ENCODE measurements at places on chromosomes 2 and 18. TPM values are rescaled to one million over a fixed set of nuclear protein-coding genes. Genes with fewer than 3 reads are reported as not detected.

DNA sequence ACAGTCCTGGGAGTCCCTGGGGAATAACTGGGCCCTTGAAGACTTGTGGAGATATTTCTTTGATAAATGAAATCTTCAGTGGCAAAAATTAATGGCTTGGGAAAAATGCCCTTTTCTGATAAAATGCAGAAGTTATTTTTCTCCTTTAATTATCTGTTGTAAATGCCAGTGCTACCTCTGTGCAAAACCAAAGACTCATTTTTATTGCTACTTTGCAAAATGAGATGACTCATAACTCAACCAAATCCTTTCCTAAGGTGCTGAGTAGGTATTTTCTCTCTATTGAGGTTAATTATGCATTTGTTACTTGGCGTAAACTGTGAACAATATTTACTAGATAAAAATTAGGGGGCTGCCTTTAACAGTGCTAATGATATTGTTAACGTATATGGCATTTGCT, 163.9 kb downstream of the DOK6 start:
- DNase-seq, result no peak

- peak; percentile 83 for DNase-seq
Measured at GRCh38 chr2:178845566-178846457, 38.6 kb upstream of the TTN start.

GRCh38 chr2:6846540-6846939, 19.2 kb downstream of the CMPK2 start:
- no peak for DNase-seq

GRCh38 chr2:129806317-129806716, 173.1 kb upstream of the RAB6C start:
- no peak for DNase-seq

DNA sequence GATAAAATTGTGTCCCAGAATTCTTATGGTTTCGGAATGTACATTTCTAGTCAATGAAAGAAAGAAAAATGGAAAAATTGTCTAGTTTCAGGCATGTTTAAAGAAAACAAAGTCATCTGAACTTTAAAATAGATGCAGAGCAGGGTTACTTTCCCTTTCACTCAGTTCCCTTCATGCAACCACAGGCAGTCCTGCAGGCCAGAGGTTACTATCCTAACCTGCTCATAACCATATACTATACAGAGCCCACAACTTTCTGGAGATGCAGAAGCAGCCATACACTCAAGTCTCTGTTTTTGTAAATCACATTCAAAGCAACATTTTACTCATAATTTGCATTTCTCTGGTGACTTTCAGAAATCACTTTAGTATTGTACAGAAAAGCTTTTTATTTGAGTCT, 690.3 kb downstream of the MBD2 start:
- DNase-seq, result no peak

DNA sequence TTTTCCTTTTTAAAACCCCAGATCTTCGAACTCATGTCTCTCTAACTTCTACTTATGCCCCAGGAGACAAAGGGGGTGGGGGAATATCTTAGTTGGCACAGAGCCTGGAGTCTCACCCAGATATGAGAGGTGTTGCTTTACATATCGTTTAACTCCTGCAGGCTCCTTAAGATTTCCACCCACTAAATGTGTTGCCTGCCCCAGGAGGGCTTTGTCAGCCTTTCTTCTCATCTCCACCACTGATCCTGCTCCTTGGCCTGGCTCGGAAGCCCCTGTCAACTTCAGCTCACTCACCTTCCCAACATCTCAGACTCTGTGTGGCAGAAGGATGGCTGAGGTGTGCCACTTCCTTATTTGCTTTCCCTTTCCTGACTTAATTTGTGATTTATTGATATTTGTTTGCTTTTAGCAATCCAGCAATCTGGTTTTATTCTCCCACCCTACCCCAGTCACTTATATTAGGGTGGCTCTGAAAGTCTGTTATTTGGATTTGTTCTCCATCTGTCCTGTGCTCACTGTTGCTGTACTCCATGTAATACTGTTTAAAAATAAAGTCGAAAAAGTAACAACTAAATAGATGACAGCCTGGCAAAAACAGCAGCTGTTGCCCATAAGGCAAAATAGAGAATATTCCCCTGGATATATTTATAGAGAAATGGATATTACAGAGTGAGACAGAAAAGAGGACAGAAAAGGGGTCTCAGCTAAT, 200.6 kb downstream of the ZBTB7C start:
- DNase-seq, result no peak

DNA sequence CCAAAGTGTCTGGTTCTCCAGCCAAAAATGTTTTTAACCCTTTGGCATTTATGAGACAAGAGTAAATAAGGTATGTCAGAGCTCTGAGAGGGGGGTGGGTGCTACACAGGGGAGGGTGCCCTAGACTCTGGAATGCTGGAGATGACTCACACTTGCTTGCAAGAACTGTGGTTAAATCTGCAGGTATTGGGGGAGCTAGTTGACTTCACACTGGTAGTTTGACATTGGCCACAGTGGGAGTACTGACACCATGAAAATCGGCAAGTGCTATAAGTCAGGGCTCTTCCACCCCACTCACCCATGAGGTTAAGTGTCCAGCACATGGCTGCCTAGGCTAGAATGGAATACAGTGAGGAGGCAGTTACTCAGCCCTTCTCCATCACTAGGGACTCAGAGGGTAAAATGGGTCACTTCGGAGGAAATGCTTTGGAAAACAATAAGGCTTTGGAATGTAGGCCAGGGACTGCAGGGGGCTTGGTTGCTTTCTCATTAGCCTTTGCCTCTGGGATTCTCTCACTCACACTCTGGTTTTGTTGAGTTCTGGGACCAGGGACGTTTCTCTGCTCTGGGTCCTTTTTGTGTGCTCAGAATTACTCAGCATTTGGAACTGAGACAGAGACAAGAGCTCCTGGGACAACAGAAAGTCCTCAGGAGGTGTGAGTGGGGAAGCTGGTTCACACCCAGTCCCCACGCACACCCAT, 91.6 kb downstream of the ACKR3 start:
- peak; percentile 87 for DNase-seq

STAT4 gene
- 1.6 TPM for total RNA-seq

DNA sequence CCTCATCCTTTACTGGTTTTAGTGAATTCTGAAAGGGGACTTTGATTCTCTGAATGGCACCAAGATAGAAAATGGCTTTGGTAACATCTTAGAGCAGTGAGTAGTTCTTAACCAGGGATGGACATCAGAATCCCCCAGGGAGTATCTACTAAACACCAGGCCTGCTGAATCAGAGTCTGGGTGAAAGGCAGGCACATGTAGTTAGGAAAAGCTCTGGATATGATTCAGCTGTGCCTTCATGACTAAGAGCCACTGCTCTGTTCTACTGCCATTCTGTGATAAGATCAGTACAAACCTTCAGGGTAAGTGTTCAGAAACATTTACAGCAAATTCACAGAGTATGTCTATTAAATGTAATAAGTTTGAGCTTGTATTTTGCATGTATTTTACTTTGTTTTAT, 46.2 kb upstream of the B3GNT2 start:
- peak; percentile 93 for DNase-seq

DNA sequence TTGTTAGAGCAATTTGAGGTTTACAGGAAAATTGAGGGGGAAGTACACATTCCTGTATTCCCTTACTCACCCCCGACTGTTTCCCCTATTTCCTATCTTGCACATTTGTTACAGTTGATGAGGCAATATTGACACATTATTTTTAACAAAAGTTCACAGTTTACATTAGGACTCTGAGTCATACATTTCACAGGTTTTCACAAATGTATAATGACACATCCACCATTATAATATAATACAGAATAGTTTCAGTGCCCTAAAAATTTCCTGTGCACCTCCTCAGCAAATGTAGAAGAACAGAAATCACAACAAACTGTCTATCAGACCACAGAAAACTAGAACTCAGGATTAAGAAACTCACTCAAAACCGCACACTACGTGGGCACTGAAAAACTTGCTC, 160.6 kb upstream of the RMP24 start:
- DNase-seq, result peak; percentile 1

GRCh38 chr2:108460345-108461037, 11.5 kb downstream of the GCC2 start:
- DNase-seq, result no peak

DNA sequence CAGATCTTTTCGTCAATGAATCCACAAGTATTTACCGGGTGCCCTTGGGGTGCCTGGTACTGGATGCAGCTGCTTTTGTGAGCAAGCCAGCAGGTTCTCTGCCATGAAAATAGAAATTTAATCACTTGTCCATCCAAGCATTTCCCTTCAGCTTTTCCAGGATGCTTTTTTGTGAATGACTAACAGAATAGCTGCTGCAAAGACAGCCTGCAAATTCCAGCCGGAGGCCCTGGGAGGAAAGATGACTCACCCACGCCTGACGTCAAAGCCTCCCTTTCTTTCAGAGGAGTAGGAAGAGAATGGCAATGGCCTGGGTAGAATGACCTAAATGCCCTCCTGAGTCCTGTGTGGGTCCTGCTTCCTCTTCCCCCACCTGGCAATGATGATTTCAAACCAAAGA, 111.9 kb downstream of the AP1S3 start:
- DNase-seq, result peak; percentile 98

GRCh38 chr2:203533676-203534591, 1.2 kb downstream of the RAPH1 start:
- DNase-seq, result peak; percentile 90

TMEM247 gene
- not detected for total RNA-seq
